T-helper 17 cell (primary cell): ENCODE measurements at places on chromosomes 6 and 20. TPM values are rescaled to one million over a fixed set of nuclear protein-coding genes. Genes with fewer than 3 reads are reported as not detected.

- H3K27me3 ChIP-seq, result no peaks in the 10 kb centered on the region
- H3K4me1 ChIP-seq, result peaks cover 2% of the 10 kb centered on the region
- H3K36me3 ChIP-seq, result no peaks in the 10 kb centered on the region
- DNase-seq, result no peak
- no peak overlapping the region for H3K27ac ChIP-seq
These were observed 19.7 kb upstream of the UTRN start for GRCh38 chr6:144265390-144265789.

Gene PHACTR3
- not detected for total RNA-seq

Gene SLC24A3
- 0.37 TPM for total RNA-seq

Gene CTCFL
- not detected for total RNA-seq

Gene BAG2
- total RNA-seq, result 2.7 TPM

- H3K4me3 ChIP-seq, result no peak overlapping the region
- peaks cover 2% of the 10 kb centered on the region for H3K36me3 ChIP-seq
- peaks cover 26% of the 10 kb centered on the region for H3K4me1 ChIP-seq
- H3K27ac ChIP-seq, result peak overlapping the region; percentile 14
- H3K27me3 ChIP-seq, result peaks cover 2% of the 10 kb centered on the region
These were observed 44.6 kb upstream of the DDR1 start for GRCh38 chr6:30839671-30840070.

GRCh38 chr20:38875175-38875993 lies 50.8 kb upstream of the FAM83D start:
- peak overlapping the region; percentile 98 for H3K4me3 ChIP-seq
- peak overlapping the region; percentile 99 for H3K27ac ChIP-seq
- DNase-seq, result peak; percentile 62
- peaks cover 3% of the 10 kb centered on the region for H3K36me3 ChIP-seq

DNA sequence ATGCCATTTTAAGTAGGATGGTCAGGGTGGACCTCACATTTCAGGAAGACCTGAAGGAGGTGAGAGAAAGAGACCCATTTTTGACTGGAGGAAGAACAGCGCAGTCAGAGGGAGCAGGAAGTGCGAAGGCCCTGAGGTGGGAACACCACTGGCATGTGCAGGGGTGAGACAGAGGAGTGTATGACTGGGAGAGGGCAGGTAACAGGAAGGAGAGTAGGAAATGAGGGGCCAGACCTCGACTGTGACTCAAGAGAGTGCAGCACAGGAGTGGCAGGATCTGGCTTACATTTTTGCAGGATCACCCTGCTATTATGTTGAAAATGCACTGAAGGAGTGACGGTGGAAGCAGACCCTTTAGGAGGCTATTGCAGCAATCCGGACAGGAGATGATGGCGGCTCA lies 117.7 kb upstream of the CDYL start:
- no peaks in the 10 kb centered on the region for H3K36me3 ChIP-seq
- no peaks in the 10 kb centered on the region for H3K4me1 ChIP-seq
- no peak for DNase-seq
- H3K27ac ChIP-seq, result no peak overlapping the region

GRCh38 chr20:40683221-40683893 lies 5.7 kb downstream of the MAFB start:
- peaks cover 88% of the 10 kb centered on the region for H3K27me3 ChIP-seq
- H3K4me1 ChIP-seq, result peaks cover 6% of the 10 kb centered on the region
- no peak overlapping the region for H3K27ac ChIP-seq
- no peak for DNase-seq

GRCh38 chr6:139184047-139184446 lies 49.2 kb downstream of the HECA start:
- H3K27ac ChIP-seq, result peak overlapping the region; percentile 87
- peaks cover 5% of the 10 kb centered on the region for H3K36me3 ChIP-seq
- no peaks in the 10 kb centered on the region for H3K27me3 ChIP-seq
- peak overlapping the region; percentile 50 for H3K4me3 ChIP-seq

DNA sequence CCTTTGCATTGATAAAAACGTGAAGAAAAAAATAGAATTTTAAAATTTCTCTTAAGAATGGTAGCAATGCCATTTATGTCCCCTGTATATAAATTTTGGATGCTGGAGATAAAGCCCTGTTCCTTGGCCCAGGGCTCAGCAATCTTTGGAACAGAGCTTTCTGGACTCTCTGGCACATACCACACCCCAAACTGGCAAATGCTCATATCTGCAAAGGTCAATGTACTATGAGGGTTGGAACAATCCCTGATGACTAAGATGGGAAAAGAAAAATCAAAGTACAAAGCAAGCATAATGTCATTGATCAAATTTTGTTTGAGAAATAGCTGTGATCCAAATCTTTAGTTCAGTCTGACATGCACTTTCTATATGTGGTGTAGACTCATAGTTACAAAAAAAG lies 158.1 kb upstream of the HCRTR2 start:
- no peak overlapping the region for H3K27ac ChIP-seq
- no peak overlapping the region for H3K4me3 ChIP-seq
- no peaks in the 10 kb centered on the region for H3K4me1 ChIP-seq
- DNase-seq, result no peak
- H3K27me3 ChIP-seq, result no peaks in the 10 kb centered on the region

GRCh38 chr6:3987053-3987452 lies 91.9 kb downstream of the FAM217A start:
- H3K4me1 ChIP-seq, result peaks cover 33% of the 10 kb centered on the region
- no peaks in the 10 kb centered on the region for H3K27me3 ChIP-seq
- no peak for DNase-seq
- no peak overlapping the region for H3K4me3 ChIP-seq
- H3K27ac ChIP-seq, result peak overlapping the region; percentile 60
